ENCODE measurements at places on chromosomes 6 and 20.

DNA sequence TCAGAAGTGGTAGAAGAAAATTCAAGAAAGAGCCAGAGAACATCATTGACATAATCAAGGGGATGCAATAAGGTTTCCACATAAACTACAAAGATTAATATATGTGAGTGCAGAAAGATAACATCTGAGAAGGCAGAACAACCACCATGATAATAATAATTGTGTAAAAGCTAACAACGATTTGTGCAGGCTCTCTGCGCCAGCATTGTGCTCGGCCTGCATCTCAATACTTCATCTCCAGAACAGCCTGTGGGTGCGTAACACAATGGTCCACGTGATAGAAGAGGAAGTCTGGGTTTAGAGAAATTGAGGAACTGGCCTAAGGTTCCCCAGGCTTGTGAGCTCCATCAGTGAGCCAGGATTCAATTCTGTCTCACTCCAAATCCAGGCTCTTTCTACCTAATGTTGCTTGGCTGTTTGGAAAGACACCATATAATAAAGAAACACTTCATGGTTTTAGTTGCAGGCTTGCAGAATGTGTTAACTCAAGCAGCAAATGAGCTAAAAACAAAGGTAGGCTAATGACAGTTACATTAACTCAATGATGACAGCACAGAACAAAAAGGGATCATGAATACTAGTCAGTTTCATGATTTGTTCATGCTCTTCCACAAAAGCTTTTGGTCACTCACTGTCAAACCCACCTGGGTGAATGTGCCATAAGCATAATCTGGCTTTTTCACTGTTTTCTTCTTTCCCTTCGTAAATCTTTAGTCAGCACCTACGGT, 71.2 kb downstream of the LY86 start:
- no peak for DNase-seq

DNA sequence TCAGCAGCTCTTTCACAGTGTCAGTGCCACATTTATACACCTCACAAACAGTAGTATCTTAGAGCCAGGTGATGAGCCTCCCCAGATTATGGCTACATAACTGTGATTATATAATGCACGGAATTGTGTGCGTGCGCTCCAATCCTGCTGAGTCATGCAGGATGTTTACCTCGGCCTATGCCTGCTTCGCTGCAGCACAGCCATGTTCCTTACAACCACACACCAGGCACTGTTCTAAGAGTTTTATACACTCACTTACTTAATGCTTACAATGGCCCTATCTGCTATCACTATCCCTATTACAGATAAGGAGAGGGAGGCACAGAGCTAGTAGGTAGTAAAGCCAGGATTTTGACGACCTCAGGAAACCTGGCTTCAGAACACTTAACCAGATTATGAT, 7.3 kb downstream of the ZKSCAN3 start:
- DNase-seq = no peak

DNA sequence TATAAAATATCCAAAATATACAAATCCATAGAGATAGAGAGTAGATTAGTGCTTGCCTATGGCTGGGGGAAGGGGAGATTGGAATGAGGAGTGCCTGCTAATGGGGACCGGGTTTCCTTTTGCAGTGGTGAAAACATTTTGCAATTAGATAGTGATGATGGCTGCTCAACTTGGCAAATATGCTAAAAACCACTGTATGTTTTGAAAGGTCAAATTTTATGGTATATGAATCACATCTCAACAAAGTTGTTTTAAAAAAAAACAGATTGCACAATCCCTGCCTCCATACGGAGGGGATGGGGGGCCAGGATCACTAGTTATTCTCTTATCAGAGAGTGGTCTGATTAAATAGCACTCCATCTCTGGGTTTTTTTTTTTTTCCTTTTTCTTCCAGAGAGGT, 76.9 kb upstream of the RIPOR2 start:
- no peak for DNase-seq

DNA sequence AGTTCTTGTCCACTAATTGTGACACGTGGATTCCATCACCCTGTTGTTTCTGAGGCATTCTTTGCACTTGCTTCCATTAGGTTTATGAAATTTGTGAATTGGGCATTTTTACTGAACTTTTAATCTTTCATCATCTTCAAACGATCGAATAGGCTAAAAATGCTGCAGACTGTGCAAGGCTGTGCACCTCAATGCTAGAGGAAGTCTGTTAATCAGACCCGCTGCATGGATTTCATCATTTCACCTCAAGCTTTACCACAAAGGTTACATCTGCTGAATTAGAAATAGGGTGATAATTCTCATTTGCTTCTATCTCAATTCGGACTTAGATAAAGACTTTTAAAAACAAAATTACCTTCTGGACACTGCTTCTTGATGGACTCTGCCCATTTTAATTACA, 27.8 kb upstream of the F13A1 start:
- no peak for DNase-seq

- DNase-seq = no peak
Measured at GRCh38 chr6:2581011-2581410, 169.7 kb downstream of the MYLK4 start.

Data from activated T-helper 1 cell treated with Interleukin-2 at 50 U/mL for 16 hours (primary cell).